Retinal pigment epithelial cell (primary cell): ENCODE measurements at places on chromosomes 11 and 22.

GRCh38 chr11:72349053-72349452 is 85.3 kb downstream of the CLPB start:
- no peak for DNase-seq

- DNase-seq: no peak
These were observed 57.5 kb downstream of the BTG4 start for GRCh38 chr11:111454561-111455192.

- DNase-seq: no peak
These were observed 24.8 kb upstream of the SWAP70 start for GRCh38 chr11:9639099-9639498.

DNA sequence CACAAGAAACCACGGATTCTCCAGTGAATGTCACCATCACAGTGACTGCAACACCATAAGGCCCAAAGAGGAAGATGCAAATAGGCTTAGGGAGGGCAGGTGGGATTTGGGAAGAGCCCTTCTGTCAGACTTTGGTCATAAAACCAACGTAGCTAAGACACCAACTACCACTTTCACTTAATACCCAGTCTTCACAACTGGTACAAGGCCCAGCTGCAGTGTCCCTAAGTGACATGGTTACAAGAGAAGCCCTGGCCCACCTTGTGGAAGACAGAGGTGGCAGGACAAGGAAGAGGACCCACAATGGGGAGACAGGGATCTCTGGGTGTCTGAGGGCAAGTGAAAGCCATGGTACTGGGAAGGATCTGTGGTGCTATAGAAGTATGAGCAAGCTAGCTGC is 10.0 kb downstream of the VSIG10L2 start:
- DNase-seq: no peak

DNA sequence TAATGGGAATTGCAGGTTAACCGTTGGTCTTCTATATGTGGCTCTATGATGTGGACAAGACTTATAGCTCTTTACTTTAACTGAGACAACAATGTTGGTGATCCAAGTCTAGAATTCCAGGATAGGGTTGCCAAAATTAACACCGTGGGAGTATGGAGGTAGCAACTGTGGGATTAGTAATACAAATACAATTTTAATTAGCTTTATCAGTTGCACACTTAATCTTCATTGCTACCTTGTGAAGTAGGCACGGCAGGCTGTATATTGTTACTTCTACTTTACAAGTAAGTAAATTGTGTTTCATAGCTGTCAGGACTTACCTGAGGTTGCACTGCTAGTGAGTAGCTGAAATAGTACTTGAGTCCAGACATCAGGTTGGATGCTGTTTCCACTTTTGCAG is 21.0 kb downstream of the MTMR3 start:
- DNase-seq: no peak

DNA sequence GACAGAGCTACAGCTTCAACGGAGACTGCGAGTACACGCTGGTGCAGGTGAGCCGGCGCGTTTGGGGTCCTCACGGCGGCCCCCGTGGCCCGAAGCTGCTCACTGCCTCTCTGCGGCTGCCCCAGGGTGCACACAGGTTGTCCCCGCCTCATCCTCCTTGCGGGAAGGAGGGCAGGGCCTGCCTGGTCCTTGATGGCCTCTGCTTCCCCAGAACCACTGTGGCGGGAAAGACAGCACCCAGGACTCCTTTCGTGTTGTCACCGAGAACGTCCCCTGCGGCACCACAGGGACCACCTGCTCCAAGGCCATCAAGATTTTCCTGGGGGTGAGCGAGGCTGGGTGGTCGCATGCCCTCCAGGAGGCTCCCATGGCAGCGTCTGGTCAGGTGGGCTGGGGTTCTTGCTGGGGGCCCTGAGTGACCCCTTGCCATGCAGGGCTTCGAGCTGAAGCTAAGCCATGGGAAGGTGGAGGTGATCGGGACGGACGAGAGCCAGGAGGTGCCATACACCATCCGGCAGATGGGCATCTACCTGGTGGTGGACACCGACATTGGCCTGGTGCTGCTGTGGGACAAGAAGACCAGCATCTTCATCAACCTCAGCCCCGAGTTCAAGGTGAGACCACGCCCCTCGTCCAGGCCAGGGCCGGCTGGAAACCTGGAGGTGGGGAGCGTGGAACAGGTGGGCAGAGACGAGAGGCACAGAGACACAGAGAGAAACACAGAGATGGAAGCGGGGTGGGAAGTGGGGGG is 19.4 kb downstream of the MUC5AC start:
- no peak for DNase-seq

DNA sequence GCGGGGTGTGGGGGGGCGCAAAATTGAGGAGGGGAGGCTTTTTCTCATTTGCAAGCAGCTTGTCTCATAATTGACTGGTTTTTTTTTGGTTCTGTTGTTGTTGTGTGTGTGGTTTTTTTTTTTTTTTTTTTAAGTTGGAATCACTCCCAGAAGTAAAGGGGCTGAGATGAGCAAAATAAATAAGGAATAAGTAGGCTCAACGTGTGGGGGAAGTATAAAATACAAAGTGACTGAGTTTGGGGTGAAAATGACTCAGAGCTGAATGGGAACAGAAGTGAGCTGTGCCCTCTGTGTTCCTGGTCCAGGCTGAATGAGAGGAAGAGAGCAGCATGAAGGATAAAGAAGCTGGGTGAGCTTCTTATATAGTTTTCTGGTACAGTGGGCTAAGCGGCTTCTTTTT is 90.0 kb downstream of the GRIK4 start:
- peak; percentile 21 for DNase-seq

DNA sequence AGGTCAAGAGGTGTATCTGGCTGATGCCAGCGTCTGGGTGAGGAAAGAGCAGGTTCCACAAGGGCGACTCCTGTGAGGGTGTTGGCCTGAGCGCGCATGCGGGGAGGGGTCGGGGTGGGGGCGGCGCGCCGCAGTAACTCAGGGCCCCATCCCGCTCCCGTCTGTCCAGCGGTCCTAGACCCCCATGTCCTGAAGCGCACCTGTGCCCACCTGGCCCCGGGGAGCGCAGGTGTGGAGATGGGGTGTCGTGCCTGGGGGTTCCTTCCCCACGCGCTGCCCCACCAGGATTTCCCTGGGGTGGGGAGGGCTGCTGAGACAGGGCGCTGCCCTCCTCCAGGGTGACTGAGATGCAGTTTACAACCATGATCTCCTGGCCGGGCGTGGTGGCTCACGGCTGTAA is 20.9 kb downstream of the RNH1 start:
- DNase-seq: no peak

DNA sequence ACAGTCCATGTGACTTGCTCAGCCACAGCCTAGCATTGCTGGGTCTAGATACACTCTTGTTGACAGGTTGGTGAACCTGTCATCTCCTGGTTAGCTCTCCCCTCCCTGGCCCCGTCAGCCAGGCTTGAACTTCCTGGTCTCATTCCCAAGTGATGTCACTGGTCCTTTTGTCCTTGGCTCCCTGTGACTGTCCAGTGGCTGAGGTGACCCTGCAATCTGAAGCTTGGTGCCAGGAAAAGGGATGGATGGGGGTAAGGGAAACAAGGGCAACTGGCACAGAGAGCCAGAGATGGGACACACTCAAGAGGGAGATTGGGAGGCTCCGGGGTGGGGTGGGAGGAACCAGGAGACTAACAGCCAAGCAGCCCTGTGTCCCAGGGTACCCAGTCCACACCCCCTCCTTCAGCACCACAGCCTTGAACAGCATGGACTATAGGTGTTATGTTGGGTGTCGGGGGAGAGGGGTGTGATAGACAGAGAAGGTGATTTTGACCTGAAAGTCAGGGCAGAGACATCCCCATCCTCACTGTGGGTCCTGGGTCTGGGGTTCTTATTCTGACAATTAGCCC is 63.8 kb upstream of the THY1 start:
- DNase-seq: no peak

GRCh38 chr11:33461369-33462125 is 204.4 kb downstream of the HIPK3 start:
- no peak for DNase-seq

- no peak for DNase-seq
These were observed 473 bp downstream of the FNBP4 start for GRCh38 chr11:47766509-47767227.

GRCh38 chr11:54946424-54946823 is 239.8 kb downstream of the OR4A5 start:
- no peak for DNase-seq

- DNase-seq: no peak
These were observed 1.2 kb upstream of the CASTOR1 start for GRCh38 chr22:30290342-30291057.

DNA sequence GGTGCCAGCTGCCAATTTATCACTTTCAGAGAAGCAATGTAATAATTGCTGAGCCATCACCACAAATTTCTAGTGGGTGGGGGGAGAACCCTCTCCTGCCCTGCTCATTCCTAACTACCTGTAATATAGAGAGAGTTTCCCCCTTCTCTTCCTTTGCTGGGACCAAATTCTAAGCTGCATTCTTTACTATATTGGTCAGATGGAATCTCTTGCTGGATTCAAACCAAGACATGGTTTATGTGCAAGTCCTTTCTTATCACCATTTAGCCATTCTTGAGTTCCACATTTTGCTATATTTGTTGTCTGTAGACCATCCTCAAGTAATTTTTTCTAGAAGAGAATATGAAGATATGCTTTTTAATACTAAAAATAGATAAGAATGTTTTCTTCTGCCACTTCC is 452.1 kb downstream of the MN1 start:
- DNase-seq: peak; percentile 49

DNA sequence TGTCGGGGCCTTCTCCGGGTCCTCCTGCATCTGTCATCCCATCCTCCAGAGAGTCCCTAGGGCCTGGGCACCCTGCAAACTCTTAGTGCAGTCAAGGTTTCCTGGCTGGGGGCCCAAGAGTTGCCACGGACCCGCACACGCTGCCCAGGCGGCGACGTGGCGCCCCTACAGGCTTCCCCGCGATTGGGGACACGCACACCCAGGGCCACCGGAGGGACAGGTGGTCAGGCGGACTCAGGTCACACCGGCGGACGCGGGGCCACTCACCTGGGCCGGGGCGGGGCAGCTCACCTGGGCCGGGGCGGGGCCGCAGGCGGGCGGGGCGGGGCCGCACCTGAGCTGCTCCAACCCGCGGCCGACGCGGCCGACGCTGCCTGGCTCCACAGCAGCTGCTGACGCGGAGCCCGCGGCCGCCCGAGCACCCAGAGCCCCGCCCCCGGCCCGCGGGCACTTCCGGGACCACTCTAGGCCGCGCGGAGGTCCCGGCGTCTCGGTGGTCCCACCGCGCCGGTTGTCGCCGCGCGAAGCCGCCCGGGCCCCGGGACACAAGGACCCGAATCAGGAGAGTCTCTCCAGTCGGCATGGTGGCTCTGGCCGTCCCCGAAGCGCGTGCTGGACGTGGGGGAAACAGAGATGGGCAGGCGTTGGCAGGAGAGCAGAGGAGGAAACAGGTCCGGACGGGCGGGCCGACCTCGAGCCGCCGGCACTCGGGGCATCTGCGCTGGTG is at the start of gene ZNF70:
TSS of gene ZNF70 (minus strand) at position 399 of the 727 bp plus-strand sequence. CDS start 5,972 bp downstream, outside the sequence.
- no peak for DNase-seq

DNA sequence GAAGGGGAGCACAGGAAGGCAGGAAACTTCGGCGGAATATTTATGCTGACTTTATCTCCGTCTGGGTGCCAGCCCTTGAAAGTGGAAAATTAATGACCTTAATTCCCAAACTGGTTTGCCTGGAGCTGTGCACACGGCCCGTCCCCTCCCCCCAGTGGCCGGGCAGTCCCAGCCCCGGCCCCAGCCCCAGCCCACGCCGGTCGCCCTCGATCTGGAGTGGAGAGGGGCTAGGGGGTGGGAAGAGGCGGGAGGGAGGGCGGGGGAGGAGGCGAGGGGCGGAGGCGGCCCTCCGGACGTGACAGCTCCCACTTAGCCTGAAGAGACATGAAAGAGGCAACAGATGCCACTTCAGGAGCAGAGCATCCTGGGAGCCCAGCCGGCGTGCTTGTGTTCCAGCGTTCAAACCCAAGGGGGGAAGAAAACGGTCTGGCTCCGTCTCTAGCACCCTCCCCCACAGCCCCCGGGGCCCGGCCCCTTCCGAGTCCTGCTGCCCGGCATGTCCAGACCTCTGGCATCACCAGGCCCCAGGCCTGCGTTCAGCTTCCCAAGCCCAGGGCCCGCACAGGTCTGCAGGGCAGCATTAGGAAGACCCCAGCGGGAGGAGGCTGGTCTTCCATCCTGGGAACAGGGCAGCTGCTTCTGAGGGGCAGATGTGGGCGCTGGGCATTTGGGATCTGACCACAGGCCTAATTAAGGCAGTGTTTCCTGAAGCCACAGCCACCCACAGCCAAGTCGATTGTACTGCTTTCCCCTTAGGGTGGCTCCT is 20.0 kb upstream of the LMO1 start:
- DNase-seq: no peak

GRCh38 chr11:94169930-94170545 is 41.4 kb downstream of the PANX1 start:
- no peak for DNase-seq

- DNase-seq: no peak
These were observed 288.0 kb upstream of the PLET1 start for GRCh38 chr11:112548641-112549040.

GRCh38 chr11:8810540-8811301 is 100.3 kb upstream of the AKIP1 start:
- peak; percentile 48 for DNase-seq

- DNase-seq: no peak
These were observed 25.3 kb downstream of the STIM1 start for GRCh38 chr11:3880724-3881123.

DNA sequence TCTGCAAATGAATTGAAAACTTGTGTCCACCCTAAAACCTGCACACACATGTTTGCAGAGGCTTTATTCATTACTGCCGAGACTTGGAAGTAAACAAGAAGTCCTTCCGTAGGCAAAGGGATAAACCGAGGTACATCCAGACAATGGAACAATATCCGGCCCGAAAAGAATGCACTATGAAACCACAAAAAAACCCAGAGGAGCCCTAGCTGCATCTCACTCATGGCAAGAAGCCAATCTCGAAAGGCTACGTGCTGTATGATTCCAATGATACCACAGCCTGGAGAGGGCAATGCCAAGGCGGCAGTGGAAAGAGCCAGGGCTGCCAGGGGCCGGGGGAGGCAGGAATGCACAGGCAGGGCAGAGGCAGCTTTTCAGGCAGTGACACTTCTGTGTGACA is 3.2 kb upstream of the MRPL23 start:
- no peak for DNase-seq

DNA sequence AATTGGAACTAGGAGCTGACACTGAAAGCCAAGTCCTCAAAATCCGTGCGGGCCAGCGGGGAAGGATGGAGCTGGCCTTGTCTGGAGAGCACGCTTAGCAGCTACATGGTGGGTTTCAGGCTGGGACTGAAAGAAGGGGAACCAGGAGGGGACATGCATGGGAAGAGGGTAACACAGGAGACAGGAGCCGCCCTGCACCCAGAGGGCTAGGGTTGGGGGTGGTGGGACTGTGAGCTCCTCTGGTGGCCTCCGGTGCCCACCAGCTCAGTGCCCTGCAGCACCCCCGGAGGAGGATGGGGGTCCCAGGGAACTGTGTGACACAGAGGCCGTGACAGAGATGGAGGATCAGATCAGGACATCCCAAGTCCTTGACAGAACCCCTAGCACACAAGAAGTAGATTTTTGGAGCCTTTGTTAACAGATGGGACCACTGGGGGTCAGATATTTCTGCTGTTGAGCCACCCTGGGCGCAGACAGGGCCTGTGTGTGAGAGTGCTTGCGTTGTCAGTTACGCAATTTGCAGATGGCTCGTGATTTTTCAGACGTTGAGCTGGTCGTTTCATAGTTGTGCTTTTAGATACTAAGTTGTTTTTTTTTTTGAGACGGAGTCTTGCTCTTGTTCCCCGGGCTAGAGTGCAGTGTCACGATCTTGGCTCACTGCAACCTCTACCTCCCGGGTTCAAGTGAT is 21.3 kb upstream of the GRAMD4 start:
- DNase-seq: no peak
